GM04503 (cell line): ENCODE measurements at places on chromosomes 7 and 10.

GRCh38 chr7:130699686-130700085 is 13.3 kb upstream of the TSGA13 start:
- no peak for DNase-seq

DNA sequence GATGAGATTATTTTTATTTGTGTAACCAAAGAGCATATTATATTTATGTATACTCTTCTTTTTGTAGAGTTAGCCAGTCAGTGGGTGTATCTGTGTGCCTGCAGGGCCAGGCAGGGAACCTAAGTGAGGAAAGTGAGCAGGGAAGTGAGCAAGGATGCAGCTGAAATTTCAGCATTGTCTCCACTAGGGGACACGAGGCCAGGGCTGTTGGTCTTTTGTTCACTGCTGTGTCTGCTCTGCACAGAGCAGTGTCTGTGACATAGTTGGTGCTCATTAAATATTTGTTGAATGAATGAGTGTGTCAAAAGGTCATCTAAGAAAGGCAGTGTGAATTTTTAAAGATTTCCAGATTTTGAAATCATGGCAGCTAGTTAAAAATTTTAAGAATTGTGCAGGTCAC is 51.8 kb downstream of the SUGCT start:
- no peak for DNase-seq

GRCh38 chr7:99395616-99396327 is 12.6 kb downstream of the PDAP1 start:
- DNase-seq: no peak

DNA sequence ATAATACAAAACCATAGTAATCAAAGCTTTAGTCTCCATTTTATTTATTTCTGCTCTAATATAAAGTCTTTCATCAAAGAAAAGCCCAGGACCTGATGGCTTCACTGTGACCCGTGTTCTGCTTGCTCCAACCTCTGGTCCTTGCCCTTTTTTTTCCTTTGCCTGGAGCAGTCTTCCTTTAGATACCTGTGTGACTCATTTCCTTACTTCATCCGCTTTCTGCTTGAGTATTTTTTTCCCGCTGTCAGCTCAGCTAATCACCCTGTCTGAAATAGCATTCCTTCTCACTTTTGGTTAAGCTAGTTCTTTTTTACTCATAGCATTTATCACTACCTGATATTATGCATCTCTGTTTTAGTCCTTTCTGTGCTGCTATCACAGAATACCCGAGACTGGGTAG is 194.8 kb downstream of the ABCA13 start:
- DNase-seq: no peak

DNA sequence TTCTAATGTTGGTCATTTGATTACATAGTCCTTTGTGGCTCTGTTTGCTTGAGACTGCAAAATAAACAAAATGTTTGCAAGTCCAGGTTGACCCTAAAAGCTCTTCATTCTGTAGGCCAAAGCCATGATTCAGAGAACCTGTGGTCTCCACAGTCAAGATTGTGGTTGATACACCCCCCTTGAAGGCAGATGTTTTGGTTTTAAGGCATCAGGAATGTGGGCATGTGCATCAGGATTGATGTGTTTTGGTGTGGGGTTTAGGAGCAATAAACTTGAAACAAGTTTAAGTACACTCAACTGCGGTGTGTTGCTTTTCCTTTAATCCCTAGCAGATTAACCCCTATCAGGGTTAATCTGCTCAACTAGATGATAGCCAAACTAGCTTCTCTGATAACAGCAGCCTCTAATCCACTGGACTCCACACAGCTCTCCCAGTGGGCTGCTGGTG is 379.1 kb upstream of the GALNT17 start:
- DNase-seq: peak; percentile 24

GRCh38 chr7:44787041-44787440 is 9.4 kb upstream of the PPIA start:
- no peak for DNase-seq

DNA sequence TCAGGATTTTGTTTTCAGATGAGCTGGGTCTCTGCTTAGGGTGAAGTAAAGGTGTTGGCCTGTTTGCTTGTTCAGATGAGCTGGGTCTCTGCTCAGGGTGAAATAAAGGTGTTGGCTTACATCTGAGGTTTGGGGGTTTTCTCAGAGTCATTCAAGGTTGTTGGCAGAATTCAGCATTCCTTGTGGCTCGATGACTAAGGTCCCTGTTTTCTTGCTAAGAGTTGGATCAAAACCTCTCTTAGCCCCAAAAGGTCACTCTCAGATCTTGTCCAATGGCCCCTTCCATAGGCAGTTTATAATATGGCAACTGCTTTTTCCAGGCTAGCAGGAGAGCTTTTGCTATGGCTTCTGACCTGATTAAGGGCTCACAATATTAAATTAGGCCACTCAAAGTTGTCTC is 106.6 kb downstream of the ADAM22 start:
- DNase-seq: no peak
